WTC11 (cell line): ENCODE measurements at places on chromosomes 2 and 18.

GRCh38 chr2:105935063-105935462 is 190.4 kb downstream of the NCK2 start:
- no peak for DNase-seq

- no peak for DNase-seq
These were observed 17.2 kb upstream of the ITGAV start for GRCh38 chr2:186572705-186573104.

GRCh38 chr2:180319586-180320405 is 312.7 kb upstream of the CWC22 start:
- no peak for DNase-seq

GRCh38 chr2:188050726-188051125 is 240.9 kb upstream of the GULP1 start:
- DNase-seq, result no peak

GRCh38 chr2:17309181-17309580 is 209.1 kb downstream of the RAD51AP2 start:
- no peak for DNase-seq

GRCh38 chr2:105698820-105699219 is 45.9 kb upstream of the NCK2 start:
- DNase-seq, result no peak

- peak; percentile 24 for DNase-seq
These were observed 5.5 kb downstream of the NHEJ1 start for GRCh38 chr2:219155054-219155644.

GRCh38 chr18:22132258-22132657 is 37.1 kb upstream of the GATA6 start:
- DNase-seq, result no peak

DNA sequence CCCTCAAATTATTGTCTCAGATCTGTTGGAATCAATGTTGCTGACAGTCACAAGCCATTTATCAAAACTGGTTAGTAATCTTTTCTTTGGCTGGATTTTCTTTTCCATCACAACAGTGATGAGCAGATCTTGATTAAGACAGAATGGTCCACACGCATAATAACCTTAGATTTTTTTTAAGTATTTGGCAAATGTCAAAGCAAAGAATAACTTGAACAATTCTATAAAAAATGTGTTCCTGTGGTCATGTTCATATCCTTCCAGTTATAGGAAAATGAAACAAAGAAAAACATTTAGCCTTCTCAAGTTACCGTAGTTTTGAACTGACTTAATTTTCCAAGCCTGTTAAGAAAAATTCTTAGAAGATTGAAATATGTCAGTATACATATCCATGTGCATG is 659.9 kb upstream of the ID2 start:
- no peak for DNase-seq

GRCh38 chr2:207571370-207571769 is 41.6 kb downstream of the CREB1 start:
- DNase-seq, result no peak

DNA sequence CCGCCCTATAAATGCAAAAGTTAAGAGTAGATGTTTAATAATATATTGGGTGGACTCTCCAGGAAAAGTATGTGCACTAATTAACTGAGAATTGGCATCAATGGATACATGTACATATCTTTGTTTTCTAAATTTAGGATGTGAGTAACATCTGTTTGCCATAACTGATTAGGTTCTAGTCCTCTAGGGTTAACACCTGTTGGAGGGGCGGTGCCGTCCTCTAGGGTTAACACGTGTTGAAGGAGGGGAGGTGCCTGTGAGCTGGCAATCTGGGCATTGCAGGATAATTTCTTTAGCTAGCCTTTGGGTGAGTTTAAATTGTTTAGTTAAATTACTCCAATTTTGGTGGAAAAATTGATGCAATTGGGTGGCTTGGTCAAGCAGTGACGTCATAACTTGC is 30.9 kb downstream of the HTR2B start:
- no peak for DNase-seq

DNA sequence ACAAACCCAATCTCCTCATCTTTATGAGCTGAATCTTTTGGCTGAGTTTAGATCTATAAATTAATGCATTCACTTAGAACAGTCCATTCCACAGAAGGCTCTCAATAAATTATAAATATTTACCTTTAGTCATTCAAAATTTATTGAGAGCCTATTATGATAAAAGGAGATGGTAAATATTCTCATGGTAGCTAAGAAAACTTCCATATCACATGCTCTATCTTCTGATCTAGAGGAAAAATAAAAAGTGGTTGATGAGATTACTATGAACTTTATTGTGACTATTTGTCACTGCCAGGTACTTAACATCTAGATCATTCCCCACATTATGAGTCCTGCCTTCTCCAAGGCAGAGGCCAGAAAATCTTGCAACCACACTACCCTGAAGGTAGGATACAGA is 62.4 kb downstream of the L3MBTL4 start:
- no peak for DNase-seq

DNA sequence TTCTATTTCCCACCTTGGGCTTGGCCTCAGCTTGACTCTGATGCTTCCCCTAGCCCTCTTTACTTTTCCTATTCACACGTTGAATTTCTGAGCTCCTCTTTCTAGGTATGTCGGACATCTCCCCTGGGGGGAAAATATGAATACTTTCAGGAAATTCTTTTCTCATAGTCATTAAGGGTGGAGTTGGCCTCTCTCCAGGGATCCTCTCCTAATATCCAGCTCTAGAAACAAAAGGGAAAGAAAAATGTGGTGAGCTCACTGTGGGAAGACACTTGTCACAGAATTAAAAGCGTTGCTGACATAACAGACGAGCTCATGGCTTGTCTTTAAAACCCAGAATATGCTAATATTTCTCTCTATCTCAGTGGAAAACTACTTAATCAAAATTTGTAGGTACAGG is 132.7 kb upstream of the MEX3C start:
- DNase-seq, result no peak

GRCh38 chr2:54444503-54444902 is 11.6 kb upstream of the SPTBN1 start:
- DNase-seq, result no peak

- no peak for DNase-seq
These were observed 74.9 kb downstream of the INO80D start for GRCh38 chr2:206011018-206011614.

DNA sequence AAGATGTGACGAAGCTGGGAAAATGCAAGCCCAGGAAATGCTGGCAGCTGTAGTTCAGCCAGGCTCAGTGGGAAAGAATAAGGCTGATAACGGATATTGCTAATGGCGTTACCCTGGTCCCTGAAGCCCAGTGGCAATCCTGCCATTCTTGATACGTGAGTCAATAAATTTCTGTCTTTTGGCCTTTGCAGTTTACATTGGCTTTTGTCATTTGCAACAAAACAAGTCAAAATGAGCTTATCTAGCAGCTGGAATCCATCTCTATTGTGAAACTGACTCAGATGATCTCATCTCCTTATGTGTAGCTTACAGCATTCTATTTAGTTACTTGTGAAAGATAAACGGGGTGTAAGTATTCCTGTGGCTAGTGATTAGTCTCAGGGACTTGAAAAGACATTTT is 43.8 kb downstream of the ARL6IP6 start:
- no peak for DNase-seq

- DNase-seq, result no peak
These were observed 10.9 kb downstream of the NBEAL1 start for GRCh38 chr2:203025592-203025991.

DNA sequence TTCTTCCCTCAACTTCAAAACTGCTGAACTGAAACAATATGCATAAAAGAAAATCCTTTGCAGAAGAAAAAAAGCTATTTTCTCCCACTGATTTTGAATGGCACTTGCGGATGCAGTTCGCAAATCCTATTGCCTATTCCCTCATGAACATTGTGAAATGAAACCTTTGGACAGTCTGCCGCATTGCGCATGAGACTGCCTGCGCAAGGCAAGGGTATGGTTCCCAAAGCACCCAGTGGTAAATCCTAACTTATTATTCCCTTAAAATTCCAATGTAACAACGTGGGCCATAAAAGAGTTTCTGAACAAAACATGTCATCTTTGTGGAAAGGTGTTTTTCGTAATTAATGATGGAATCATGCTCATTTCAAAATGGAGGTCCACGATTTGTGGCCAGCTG is 8.4 kb downstream of the HOXD8 start:
- DNase-seq, result no peak

- DNase-seq, result no peak
These were observed 291.6 kb downstream of the TNS1 start for GRCh38 chr2:217711188-217711587.

DNA sequence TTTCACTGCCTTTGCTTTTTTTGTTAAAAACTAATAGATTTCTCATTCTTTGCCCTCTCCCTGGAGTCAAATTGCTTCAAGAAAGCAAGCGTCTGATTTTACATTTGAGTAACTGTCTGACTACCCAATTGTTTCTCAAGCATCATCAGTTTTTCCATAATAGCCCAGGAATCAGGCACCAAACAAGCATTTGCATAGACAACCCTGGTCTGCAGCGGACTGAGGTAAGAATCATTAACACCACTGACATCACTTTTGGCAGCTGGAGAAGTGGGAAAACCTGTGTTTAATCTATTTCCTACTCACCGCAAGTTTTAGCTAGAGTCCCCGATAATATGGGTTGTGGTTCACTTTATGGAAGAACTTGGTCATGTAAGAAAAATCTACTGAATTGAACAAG is 55.7 kb downstream of the IRS1 start:
- DNase-seq, result no peak

DNA sequence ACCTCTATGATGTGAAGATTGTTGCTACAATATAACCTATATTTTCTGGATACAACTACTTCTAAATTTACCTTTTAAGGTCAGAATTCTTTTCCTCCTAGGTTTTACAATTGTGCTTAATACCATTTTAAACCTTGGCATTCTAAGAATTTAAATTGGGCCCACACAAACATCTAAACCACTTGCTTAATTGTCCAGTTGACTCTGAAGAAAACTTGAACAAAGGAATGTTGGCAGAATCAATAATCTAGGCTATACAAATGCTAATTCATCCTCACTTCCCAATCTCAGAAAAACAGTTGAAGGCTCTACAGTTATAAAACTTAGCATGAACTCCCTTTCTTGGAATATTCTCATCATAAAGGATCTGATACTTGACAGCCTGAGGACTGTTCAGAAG is 84.3 kb downstream of the RPRM start:
- no peak for DNase-seq
